ENCODE measurements at places on chromosomes 1 and 21.

GRCh38 chr21:18917622-18918021 lies 514.0 kb upstream of the TMPRSS15 start:
- DNase-seq = no peak

- DNase-seq = no peak
These were observed 176.5 kb downstream of the HIVEP3 start for GRCh38 chr1:41742219-41742618.

- DNase-seq = no peak
These were observed 54.9 kb upstream of the FMOD start for GRCh38 chr1:203405703-203406438.

- no peak for DNase-seq
These were observed 79.2 kb upstream of the ARHGEF16 start for GRCh38 chr1:3375245-3375644.

DNA sequence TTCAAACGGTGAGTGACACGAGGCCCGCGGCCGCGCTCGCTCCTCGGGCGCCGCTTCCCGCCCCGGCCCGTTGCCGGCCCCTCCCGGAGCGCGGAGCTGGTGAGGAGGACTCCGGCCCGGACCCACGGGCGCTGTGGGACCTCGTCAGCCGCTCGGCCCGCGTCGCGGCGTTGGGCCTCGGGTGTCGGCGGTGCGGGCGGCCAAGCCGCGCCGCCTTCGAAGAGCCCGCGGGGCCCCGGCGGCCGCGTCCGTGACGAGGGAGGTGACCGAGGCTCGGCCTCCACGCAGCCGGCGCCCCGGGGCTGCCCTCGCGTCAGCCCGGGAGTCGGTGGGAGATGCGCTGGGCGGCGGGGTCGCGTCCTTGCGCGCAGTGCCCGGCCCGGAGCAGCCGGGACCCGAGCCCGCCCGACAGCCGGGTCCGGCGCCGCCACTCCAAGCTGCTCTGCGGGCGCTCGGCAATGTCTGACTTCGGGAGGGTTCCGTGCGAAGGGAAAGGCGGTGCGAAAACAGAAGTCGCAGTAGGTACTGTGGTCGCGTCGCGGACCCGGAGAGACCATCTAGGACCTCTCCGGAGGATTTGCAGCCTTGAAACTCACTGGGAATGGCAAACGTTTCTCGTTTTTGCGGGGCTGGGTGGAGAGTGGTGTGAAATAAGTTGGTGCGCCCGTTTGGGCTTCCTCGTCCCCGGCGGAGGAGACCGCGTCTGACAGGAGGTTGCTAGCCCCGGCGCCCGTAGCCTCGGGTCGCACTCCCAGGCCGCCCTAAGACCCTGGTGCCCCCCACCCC lies 829 bp downstream of the SPEN start:
- peak; percentile 17 for DNase-seq

GRCh38 chr1:36092798-36093185 lies 4.1 kb downstream of the ADPRS start:
- DNase-seq = no peak

DNA sequence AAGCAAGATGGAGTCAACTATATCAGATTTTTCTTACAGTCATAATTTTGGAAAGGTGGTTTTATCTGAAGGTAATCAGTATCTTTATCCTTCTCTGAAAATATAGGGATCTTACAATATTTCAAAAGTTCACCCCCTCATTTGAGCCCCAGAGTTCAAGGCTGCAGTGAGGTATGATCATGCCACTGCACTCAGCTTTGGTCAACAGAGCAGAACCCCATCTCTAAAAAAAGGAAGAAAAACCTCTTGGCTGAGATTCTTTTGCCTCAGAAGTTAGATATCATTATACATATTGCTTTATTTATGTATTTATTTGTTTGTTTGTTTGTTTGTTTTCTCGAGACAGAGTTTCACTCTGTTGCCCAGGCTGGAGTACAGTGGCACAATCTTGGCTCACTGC lies 11.5 kb upstream of the RBBP5 start:
- DNase-seq = no peak

GRCh38 chr1:72601035-72601674 lies 318.8 kb upstream of the NEGR1 start:
- DNase-seq = no peak

DNA sequence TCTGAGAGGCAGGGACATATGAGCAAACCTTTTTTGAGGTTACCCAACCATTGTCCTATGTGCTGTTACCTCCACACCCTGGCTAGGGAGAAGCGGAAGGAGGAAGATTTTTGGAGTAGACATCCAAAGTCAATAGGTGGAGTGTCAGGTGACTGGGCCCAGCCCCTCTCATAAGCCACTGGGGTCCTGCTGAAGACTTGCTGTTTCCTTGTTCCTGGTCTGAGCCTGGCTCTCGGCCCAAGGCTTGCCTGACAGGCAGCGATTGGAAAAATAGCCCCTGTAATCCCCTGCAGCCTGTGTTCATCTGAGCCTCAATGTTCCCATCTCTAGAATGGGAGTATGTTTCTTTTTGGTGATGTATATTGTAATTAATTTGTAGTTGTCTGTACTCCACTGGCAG lies 6.9 kb upstream of the PIGR start:
- no peak for DNase-seq

- DNase-seq = no peak
These were observed 89.6 kb upstream of the PTGFR start for GRCh38 chr1:78401148-78401547.

DNA sequence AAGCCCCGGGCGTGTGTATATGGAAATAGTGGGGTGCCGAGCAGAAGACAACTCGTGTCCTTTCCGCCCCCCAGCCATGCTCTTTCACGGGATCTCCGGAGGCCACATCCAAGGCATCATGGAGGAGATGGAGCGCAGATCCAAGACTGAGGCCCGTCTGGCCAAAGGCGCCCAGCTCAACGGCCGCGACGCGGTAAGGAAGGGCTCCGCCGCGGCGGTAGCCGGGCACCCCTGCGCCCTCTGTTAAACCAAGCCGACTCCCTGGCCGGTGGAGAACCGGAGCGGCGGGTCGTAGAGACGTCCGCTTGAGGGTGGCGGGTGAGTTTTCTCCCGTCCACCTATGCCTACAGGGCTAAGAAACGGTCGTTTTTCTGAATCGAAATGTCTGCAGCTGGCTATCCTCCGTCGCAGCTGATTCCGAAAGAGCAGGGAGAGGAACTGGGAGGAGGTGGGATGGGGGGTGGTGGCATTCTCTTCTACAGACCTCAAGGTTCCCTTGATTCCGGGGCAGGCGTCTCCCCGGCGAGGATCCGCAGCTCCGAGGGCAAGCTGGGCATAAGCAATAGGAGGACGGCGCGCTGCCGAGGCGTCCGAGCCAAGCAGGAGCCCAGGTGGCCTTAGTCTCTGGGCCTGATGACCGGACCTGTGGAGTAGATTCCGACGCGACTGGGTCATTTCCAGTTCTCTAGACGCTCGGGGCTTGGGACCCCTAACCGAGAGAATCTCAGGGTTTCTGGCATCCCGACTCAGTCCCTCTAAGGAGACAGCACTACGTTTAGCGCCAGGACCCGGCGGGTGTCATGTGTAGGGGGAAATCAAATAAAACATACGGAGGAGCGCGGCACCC lies 856 bp downstream of the LHX9 start:
- DNase-seq = no peak

DNA sequence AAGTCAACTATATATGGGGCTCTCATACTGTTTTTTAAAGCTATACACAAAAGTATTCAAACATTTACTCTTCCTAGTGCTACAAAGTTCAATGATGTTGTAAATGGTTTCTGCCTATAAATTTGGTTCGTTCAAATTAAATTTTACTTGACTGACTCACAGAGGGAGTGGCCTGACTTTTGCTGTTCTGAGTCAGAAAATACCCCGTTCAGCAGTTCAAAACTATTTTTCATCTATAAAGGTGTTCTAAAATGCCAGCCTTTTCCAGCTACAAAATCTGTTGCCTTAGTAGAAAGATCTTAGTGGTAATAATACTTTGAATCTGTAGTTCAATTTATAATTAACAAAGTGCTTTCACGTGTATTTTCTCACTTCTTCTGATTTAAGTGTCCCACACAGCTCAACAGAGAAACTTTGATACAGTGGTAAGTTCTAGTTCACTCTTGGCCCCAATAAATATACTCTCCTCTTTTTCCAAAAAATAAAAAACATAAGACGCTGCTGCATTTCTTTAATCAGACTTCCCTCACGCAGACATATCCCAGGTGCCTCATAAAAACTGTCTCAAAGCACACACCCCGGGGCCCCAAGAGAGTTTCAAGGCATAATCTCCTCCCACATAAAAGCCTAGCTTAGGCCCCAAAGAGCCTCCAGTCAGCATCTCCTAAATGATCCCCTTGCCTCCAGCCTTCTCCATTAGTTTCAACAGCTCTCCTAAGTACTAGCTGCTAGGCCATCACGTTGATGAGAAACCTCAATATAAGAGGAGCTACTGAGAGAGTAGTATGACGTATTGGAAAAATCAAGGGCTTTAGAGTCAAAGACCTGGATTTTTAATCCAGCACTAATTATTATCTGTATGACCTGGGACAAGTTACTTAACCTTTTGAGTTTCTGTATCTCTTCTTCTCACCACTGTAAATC lies 3.2 kb downstream of the PTP4A2 start:
- no peak for DNase-seq

DNA sequence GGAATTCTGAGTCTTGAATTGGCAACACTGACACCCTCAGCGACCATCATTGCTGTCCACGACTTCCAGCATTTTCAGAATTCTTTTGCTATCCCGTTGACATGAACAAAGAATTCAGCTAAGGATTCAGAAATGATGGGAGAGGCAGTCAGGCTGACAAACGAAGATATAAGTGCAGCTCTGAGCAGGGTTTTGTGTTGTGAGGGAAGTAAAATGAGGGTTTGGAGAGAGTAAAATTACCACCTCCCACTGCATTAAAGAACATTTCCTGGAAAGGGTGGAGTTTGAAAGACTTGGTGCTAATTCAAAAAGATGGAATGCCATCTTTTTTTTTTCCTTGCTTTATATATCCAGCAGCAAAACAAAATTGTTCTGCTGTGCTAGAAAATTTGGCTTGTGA lies 4.9 kb upstream of the ELK4 start:
- DNase-seq = no peak

GRCh38 chr1:112264553-112264952 lies 131.5 kb upstream of the CTTNBP2NL start:
- no peak for DNase-seq

DNA sequence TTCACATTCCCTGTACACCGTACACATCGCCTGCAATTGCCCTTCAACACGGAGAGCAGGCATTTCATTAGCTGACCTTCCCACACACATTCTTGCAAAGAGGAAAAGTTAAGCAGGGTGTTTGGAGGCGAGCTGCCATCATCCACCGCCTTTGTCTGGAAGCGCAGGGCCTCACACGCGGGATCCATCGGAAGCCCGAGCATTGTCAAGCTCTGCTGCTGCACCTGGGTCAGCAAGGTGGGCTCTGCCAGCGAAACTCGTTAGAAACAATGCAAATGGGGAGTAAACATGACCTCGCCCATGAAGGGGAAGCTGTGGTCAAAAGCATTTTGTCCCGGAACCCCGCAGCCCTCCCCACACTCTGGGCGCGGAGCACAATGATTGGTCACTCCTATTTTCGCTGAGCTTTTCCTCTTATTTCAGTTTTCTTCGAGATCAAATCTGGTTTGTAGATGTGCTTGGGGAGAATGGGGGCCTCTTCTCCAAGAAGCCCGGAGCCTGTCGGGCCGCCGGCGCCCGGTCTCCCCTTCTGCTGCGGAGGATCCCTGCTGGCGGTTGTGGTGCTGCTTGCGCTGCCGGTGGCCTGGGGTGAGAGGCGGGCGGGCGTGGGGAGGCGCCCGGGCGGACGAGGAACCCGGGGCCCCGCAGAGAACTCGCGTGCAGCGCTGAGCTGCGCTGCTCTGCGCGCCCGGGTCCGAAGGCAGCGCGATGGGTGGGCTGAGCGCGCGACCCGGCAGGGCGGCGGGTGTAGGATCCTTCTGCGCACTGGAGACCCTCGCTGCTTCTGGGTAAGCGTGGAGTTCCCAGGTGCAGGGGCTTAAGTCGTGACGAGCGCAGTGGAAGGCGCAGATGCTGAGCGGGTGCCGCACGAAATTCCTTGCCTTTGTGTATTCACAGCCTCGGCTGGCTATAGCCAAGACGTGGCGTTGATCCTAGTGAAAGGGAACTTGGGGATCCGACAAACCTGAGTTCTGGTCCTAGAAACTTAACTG lies at the start of gene CR1:
Gene CR1 (plus strand): TSS at position 357 of the 992 bp plus-strand sequence. CDS start 111 bp downstream, at position 468.
- no peak for DNase-seq

- no peak for DNase-seq
These were observed 78.3 kb upstream of the BARHL2 start for GRCh38 chr1:90795431-90795830.

GRCh38 chr1:86718786-86719185 lies 14.4 kb downstream of the SH3GLB1 start:
- no peak for DNase-seq
